Endothelial cell (in vitro differentiated cells): ENCODE measurements at places on chromosomes 16 and 17. TPM values are rescaled to one million over a fixed set of nuclear protein-coding genes. Genes with fewer than 3 reads are reported as not detected.

Gene LITAFD
- not detected for total RNA-seq

Gene KRT39
- total RNA-seq = 0.15 TPM

DNA sequence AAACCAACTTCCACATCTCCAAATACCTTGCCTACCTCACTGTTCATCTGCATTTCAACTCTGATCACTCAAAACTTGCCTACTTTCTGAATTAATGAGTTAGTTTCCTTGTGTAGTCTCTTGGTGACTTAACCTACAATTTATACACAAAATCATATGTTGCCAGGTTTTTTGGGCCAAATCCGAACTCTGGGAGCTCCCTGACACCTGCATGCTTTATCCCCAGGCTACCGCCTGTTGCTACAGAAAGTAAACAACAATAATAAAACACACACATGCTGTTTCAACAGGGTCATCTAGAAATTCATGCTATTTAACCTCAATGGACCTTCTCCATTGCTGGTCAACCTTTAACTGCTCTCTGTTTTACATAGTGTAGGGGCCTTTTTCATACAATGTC is 104.5 kb upstream of the AXIN2 start:
- peaks cover 2% of the 10 kb centered on the region for H3K4me1 ChIP-seq
- H3K27ac ChIP-seq = no peak overlapping the region
- H3K27me3 ChIP-seq = no peaks in the 10 kb centered on the region
- DNase-seq = no peak
- no peak overlapping the region for H3K4me3 ChIP-seq

Gene JPH3
- 19.1 TPM for total RNA-seq

DNA sequence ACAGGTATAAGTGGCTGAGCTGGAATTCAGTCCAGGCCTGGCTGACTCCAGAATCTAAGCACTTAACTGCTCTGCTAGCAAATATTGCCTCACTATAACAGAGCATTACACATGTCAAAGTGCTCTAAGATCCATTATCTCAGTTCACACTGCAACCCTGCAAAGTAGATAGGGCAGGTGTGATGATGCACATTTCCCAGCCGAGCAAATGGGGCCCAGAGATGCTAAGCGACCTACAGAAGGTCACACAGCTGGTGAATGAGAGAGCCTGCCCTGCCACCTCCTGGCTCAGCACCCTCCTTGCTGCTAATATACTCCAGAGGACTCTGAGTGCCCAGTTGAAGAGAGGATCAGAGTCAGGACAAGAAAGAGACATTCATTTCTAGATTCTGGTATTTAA is 73.6 kb upstream of the CCL1 start:
- H3K36me3 ChIP-seq = no peaks in the 10 kb centered on the region
- peaks cover 29% of the 10 kb centered on the region for H3K4me1 ChIP-seq
- no peak for DNase-seq
- H3K4me3 ChIP-seq = no peak overlapping the region
- peaks cover 1% of the 10 kb centered on the region for H3K27me3 ChIP-seq

DNA sequence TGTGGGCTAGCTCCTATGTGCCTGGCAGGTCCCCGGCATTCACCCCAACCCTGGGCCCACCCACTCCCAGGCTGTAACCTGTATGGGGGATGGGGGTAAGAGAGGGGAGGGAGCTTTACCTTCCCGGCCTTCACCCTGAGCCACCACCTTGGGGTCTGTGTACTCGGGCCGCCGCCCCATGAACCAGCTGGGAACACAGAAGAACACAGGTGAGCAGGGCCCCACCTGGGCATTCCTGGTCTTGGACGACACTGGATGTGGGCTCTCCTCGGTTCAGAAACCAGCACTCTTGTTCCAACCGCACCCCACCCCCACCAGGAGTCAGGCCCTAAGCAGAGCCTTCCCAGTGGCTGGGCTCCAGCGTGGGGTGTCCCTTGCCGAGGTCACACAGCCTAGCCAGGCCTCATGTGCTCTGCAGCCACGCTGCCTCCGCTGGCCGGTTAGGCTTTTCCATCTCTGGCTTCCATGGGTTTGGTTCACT is 18.8 kb downstream of the B9D1 start:
- H3K4me1 ChIP-seq = peaks cover 13% of the 10 kb centered on the region
- peaks cover 13% of the 10 kb centered on the region for H3K36me3 ChIP-seq
- DNase-seq = no peak
- H3K4me3 ChIP-seq = no peak overlapping the region

Gene CD300H
- not detected for total RNA-seq

Gene MYH2
- 0.69 TPM for total RNA-seq

DNA sequence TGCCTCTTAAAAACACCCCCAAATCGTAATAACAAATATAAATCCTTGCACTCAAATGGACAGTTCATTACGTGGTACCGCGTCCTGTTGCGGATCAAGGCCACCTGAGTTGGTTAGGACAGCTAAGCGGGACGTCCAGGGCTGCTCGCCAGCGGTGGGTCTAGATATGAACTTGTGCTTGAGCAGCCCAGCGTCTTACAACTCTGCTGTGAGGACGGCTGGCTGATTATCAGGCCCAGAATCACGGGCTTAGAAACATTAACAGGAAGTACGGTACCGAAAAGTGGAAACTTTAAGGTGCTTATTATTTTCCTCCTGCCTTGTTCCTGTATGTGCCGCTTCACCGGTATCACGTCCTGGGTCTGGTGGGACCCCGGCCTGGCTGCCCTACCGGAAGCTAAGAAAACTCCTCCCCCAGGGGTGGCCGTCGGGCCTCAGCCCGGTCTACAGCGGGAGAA is 832 bp upstream of the SRRM2 start:
- H3K4me3 ChIP-seq = peak overlapping the region; percentile 87
- peaks cover 22% of the 10 kb centered on the region for H3K36me3 ChIP-seq
- H3K27me3 ChIP-seq = peaks cover 22% of the 10 kb centered on the region
- peaks cover 44% of the 10 kb centered on the region for H3K4me1 ChIP-seq
- H3K27ac ChIP-seq = peak overlapping the region; percentile 99

GRCh38 chr17:61203671-61204131 is 195.9 kb upstream of the TBX2 start:
- H3K27me3 ChIP-seq = no peaks in the 10 kb centered on the region
- H3K4me3 ChIP-seq = no peak overlapping the region
- H3K27ac ChIP-seq = no peak overlapping the region
- H3K4me1 ChIP-seq = peaks cover 8% of the 10 kb centered on the region
- DNase-seq = no peak

DNA sequence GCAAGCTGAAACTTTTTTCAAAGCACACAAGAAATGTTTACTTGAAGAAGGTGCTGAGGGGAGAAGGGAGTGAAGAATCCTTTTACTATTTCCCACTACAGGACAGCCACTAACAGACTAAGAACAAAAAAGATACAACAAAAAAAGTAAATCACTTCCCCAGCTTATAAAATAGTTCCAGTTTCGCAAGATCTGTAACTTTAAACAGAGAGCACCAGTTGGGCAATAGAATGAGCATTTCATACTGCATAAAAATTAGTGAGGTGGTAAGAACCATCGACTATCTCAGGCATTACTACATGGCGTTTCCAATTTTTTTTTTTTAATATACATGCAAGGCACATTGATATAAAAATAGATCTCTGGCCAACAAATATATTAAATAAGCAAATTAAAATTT is 11.1 kb downstream of the CRYBA1 start:
- H3K27ac ChIP-seq = no peak overlapping the region
- H3K36me3 ChIP-seq = peaks cover under 1% of the 10 kb centered on the region
- no peak for DNase-seq
- no peak overlapping the region for H3K4me3 ChIP-seq
- peaks cover 1% of the 10 kb centered on the region for H3K27me3 ChIP-seq

DNA sequence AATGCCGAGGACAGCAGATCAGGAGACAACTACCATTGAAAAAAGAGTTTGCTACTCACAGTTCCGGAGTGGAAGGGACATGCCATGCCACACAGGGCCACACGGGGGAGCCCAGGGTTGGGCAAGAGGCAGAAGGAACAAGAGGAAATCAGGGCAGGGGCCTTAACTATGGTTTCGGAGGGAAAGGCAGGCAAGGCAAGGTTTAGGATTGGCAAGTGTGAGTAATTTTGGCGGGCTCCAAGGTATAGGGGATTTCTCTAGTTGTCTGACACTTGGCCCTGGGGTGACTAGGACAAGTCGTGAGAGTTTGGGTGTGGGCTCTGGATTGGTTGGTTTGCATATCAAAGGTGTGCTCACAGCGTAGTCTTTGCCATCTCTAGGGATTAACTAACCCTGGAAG is 27.0 kb upstream of the NTN1 start:
- H3K4me1 ChIP-seq = no peaks in the 10 kb centered on the region
- H3K4me3 ChIP-seq = no peak overlapping the region
- peak; percentile 78 for DNase-seq
- H3K36me3 ChIP-seq = no peaks in the 10 kb centered on the region
- peak overlapping the region; percentile 21 for H3K27ac ChIP-seq

- H3K4me3 ChIP-seq = no peak overlapping the region
- peaks cover 40% of the 10 kb centered on the region for H3K4me1 ChIP-seq
- peaks cover 9% of the 10 kb centered on the region for H3K27me3 ChIP-seq
- no peak for DNase-seq
These were observed 199.5 kb upstream of the CIBAR2 start for GRCh38 chr16:85311741-85312140.

- peaks cover 6% of the 10 kb centered on the region for H3K27me3 ChIP-seq
- peaks cover 20% of the 10 kb centered on the region for H3K36me3 ChIP-seq
- no peak overlapping the region for H3K27ac ChIP-seq
- peak; percentile 85 for DNase-seq
- H3K4me3 ChIP-seq = no peak overlapping the region
These were observed 8.2 kb downstream of the SYNGR2 start for GRCh38 chr17:78176548-78177025.

Gene CCDC200
- not detected for total RNA-seq

DNA sequence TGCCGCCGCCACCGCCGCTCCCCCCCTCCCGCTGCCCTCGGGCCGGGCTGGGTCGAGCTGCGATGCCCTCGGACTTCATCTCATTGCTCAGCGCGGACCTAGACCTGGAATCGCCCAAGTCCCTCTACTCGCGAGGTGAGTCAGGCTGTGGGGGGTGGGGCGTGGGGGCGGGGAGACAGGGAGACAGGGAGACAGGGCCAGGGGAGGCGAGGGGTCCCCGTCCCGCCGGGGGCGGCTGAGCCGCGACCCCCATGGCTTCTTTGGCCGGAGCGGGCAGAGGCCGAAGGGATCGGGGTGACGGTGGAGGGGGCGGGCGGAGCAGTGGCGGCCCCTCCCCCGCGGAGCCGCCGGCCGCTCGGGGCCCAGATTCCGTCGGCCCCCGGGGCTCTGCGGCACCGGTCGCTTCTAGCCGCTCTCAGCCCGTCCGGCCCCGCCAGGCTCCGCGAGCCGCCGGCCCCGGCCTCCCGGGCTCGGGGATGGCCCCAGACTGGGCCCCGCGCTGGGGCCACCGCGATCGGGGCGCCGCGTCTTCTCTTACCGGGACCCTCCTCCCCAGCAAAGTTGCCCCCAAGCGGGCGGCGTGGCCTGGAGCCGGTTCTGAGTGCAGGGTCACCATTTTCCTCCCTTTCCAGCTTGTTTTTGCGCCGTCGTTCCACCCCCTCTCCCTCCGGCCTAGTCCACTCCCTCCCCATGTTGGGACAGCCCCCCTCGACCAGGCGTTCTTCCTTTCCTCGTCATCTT is 644 bp downstream of the NFAT5 start:
- peaks cover 29% of the 10 kb centered on the region for H3K4me1 ChIP-seq
- H3K4me3 ChIP-seq = peak overlapping the region; percentile 100
- peaks cover 10% of the 10 kb centered on the region for H3K36me3 ChIP-seq

DNA sequence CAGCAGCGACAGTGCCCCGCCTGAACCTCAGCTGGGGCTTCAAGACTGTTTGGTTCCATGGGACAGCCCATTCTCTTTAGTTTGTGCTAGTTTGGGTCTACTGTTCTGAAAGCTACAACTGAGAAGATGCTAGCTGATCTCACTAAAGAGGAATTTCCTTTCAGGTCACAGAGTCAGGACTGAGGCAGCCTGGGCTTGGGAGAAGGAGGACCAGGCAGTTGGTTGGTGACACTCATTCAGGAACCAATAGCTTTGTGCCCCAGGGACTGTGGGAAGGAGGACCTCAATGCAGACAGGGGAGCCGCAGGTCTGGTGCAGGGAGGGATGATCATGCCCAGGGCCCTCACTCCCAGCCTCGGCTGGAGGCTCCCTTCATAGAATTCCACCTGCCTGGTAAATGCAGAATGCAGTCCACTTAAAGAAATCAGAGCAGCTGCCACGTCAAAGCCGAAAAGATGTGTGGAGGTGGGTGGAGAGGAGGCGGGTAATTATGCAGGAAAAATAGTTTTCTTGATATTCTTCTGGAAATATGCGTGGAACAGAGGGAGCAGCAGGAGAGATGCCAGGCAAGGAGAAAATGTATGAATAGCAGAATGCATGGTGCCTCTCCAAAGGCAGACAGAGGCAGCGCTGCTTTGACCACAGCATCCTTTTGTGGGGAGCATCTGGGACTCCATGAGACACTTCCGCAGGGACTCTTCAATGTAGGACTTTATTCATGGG is 32.6 kb upstream of the ZFP90 start:
- no peak overlapping the region for H3K27ac ChIP-seq
- H3K4me3 ChIP-seq = no peak overlapping the region
- DNase-seq = no peak
- no peaks in the 10 kb centered on the region for H3K4me1 ChIP-seq
- no peaks in the 10 kb centered on the region for H3K36me3 ChIP-seq
- peaks cover 3% of the 10 kb centered on the region for H3K27me3 ChIP-seq

Gene PSMC5
- 124 TPM for total RNA-seq

GRCh38 chr17:40278414-40278813 is 9.3 kb upstream of the CDC6 start:
- H3K36me3 ChIP-seq = peaks cover 42% of the 10 kb centered on the region
- no peaks in the 10 kb centered on the region for H3K4me1 ChIP-seq
- H3K27me3 ChIP-seq = peaks cover 2% of the 10 kb centered on the region
- DNase-seq = no peak

Gene BRIP1
- total RNA-seq = 5.2 TPM

GRCh38 chr17:11742886-11743285 is 144.6 kb downstream of the DNAH9 start:
- no peaks in the 10 kb centered on the region for H3K36me3 ChIP-seq
- no peak overlapping the region for H3K4me3 ChIP-seq
- H3K27me3 ChIP-seq = peaks cover 6% of the 10 kb centered on the region
- H3K4me1 ChIP-seq = no peaks in the 10 kb centered on the region

GRCh38 chr16:30399435-30400186 is 4.4 kb downstream of the ZNF48 start:
- H3K27ac ChIP-seq = peak overlapping the region; percentile 82
- peaks cover 13% of the 10 kb centered on the region for H3K27me3 ChIP-seq
- H3K4me3 ChIP-seq = peak overlapping the region; percentile 87
- peaks cover 13% of the 10 kb centered on the region for H3K36me3 ChIP-seq

- H3K27me3 ChIP-seq = peaks cover 2% of the 10 kb centered on the region
- H3K27ac ChIP-seq = no peak overlapping the region
- H3K4me3 ChIP-seq = no peak overlapping the region
- no peak for DNase-seq
- no peaks in the 10 kb centered on the region for H3K36me3 ChIP-seq
- peaks cover 11% of the 10 kb centered on the region for H3K4me1 ChIP-seq
These were observed 86.8 kb downstream of the NTN1 start for GRCh38 chr17:9108146-9108545.

DNA sequence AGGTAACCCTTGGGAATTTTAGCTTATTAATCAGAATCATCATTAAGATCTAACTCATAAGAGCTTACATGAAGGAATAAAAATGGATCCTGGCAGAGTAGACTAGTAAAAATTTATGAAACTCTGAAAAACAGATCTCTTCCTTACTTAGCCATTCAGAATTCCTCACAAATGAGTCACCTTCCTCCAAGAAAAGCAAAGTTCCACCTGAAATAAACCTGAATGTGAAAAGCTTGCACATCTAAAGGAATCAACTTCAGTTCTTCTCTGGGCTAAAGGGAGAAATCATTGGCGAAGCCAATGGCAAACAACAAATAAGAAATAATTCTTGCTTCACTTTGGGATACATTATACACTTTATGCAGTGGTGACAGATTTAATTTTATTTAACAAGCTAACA is 22.7 kb downstream of the MYO1D start:
- peaks cover 19% of the 10 kb centered on the region for H3K4me1 ChIP-seq
- no peak overlapping the region for H3K27ac ChIP-seq
- H3K36me3 ChIP-seq = no peaks in the 10 kb centered on the region
- DNase-seq = no peak

Gene MYL4
- total RNA-seq = 2.2 TPM
